Ascending aorta (tissue), 2 donors: ENCODE measurements at places on chromosomes 16 and 17. TPM values are rescaled to one million over a fixed set of nuclear protein-coding genes. Genes with fewer than 3 reads are reported as not detected.

DNA sequence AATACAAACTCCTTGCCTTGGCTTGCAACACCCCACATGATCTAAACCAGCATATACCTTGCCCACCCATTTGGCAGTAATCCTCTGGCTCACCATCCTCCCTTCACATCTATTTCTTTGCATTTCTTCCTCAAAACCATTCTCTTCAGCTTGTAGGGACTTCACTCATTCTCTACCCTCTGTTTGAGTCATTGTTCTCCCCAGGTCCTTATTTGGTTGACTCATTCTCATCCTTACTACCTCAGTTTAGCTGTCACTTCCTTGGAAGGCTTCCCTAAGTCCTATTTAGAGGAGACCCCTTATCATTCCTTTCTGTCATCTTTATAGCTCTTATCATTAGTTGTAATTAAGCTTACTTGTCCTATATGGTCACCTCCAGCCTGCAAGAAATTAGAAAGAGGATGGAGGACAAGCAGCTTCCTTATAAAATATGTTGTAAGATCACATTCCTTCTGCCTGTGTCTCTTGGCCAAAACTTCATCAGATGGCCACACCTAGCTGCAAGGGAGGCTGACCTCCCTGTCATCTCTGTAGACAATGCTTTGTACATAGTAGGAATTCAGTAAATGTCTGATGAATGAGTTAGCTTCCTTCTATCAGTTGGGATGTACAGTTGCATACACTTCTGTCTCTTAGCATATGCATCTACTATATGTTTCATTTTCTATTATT, 1.7 kb downstream of the TTC19 start:
- H3K27ac ChIP-seq = no peak overlapping the region
- no peaks in the 10 kb centered on the region for H3K27me3 ChIP-seq
- peak overlapping the region; percentile 82 for H3K4me3 ChIP-seq
- peaks cover 50% of the 10 kb centered on the region for H3K36me3 ChIP-seq
- H3K4me1 ChIP-seq = peaks cover 9% of the 10 kb centered on the region

- no peak overlapping the region for H3K4me3 ChIP-seq
- peaks cover 77% of the 10 kb centered on the region for H3K36me3 ChIP-seq
- DNase-seq = no peak
- no peaks in the 10 kb centered on the region for H3K4me1 ChIP-seq
- no peaks in the 10 kb centered on the region for H3K27me3 ChIP-seq
These were observed 5.9 kb upstream of the CCDC154 start for GRCh38 chr16:1450218-1450617.

GRCh38 chr16:67169011-67169451, 1.3 kb upstream of the NOL3 start:
- peak overlapping the region; percentile 91 for H3K27ac ChIP-seq
- peaks cover 33% of the 10 kb centered on the region for H3K4me1 ChIP-seq
- H3K4me3 ChIP-seq = no peak overlapping the region
- no peak for DNase-seq
- H3K36me3 ChIP-seq = no peaks in the 10 kb centered on the region
- no peaks in the 10 kb centered on the region for H3K27me3 ChIP-seq

DNA sequence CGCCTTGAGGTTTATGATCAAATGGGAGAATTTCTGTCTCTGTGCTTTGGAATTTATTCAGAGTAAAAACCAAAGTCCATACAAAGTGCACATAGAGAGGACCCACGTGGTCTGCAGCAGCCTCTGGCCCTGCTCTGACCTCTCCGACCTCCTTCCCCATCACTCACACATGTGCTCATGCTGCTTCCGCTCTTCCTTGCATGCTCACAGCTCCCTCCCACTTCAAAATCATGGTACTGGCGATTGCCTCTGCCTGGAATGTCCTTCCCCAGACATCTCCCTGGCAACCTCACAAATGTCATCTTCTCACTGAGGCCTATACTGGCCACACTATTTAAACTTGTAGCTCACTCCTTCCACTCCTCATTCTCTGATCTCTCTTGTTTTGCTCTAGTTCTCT, 418.0 kb downstream of the CA10 start:
- no peak overlapping the region for H3K27ac ChIP-seq
- no peak for DNase-seq
- no peaks in the 10 kb centered on the region for H3K4me1 ChIP-seq
- H3K36me3 ChIP-seq = no peaks in the 10 kb centered on the region
- H3K4me3 ChIP-seq = no peak overlapping the region

The TEDC2 gene
- total RNA-seq = not detected
